AG08396 (cell line): ENCODE measurements at places on chromosomes 2 and 18.

- no peak for DNase-seq
These were observed 9.2 kb upstream of the TMEM247 start for GRCh38 chr2:46470114-46470628.

GRCh38 chr2:217978536-217979150 lies 24.2 kb downstream of the TNS1 start:
- no peak for DNase-seq

GRCh38 chr18:35920623-35921022 lies 51.9 kb upstream of the RMP24 start:
- no peak for DNase-seq

GRCh38 chr2:168708080-168708479 lies 94.4 kb upstream of the NOSTRIN start:
- no peak for DNase-seq

DNA sequence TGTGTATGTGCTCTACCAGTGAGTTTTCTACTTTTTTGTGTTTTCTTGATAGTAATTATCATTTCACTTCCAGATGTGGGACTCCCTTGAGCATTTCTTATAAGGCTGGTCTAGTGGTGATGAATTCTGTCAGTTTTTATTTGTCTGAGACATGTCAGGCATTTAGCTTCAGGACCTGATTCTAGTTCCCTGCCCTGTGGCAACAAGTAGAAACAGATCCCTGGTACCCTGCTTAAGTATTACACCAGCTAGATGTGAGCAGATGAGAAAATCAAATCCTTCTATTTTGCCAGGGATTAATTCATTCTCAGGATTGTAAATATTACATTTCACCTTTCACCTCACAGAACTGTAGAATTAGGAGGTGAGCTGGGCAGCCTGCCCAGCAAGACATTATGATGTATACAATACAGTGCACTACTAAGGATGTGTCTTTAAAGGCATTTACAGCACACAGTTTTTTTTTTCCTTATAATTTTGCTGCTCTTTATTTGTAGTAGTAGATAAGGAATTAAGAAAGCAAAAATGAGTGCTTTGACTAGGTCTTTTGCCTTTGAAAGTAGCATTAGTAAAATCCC lies 35.1 kb downstream of the GALM start:
- DNase-seq = no peak

DNA sequence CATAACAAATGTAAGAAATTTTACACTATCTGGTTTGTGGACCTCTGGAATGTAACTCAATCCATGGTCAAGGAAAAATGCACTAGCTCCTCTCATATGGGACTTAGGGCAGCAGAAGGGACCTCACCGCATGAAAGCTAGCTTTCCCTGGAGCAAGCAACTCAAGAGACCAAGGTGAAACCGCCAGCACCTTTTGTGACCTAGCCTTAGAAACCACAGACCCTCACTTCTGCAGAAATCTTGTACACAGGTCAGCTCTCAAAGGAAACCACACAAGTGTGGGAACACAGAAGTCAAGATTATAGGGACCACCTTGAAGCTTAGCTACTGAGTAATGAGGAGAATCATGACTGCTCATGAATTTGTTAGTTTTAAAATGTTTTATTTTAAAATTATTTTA lies 222.5 kb downstream of the DLGAP1 start:
- DNase-seq = no peak

DNA sequence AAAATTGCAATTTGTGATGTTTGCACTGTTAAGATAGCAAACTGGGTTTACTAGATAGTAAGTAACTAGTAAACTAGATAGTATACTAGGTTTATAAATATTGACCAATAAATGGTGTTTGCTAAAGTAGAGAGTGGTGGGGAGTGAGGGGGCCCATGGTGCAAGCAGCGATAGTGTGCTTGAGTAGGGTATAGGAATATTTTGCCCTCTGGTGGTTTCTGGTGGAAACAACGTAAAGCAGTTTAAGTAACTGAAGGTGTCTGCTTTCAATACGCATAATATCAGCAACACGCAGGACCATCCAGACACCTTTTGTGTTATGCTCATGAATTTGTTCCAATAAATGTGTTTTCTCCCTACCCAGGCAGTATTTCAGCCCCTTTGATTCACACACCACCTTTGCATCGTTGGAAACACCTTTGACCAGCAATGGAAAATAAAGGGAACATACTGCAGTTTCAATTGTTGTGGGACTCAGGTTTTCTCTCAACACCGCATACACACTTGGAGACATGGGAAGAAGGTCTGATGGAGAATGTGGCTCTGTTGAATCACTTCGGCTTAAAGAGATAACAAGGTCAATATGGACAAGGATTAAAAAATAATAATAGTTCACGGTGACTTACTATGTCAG lies 16.7 kb upstream of the STAT1 start:
- peak; percentile 34 for DNase-seq

GRCh38 chr2:70942396-70943204 lies 6.9 kb downstream of the ATP6V1B1 start:
- no peak for DNase-seq

DNA sequence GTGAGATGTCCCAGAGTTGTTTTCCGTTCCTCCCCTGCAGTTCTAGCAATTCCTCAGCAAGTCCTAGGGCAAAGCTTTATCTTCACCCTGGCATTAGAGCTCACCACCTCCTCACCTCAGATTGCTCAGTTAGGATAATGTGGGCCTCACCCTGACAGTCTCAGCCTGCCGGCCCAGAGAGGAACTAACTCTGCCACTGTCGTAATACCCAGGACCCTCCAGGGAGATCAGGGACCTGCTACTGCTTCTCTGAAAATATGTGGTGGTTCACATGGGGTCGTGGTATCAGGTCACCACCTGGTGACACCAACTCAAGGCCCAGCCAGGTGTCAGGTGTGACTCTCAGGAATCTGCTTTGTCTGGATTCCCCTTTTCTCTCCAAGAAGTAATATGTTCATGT lies 120.7 kb downstream of the FEZ2 start:
- DNase-seq = no peak

GRCh38 chr18:56086176-56086575 lies 498.2 kb upstream of the TCF4 start:
- DNase-seq = no peak

GRCh38 chr2:131154647-131155046 lies 49.5 kb downstream of the PLEKHB2 start:
- no peak for DNase-seq

- DNase-seq = peak; percentile 43
These were observed 73.3 kb downstream of the PIK3C3 start for GRCh38 chr18:42028247-42028832.

DNA sequence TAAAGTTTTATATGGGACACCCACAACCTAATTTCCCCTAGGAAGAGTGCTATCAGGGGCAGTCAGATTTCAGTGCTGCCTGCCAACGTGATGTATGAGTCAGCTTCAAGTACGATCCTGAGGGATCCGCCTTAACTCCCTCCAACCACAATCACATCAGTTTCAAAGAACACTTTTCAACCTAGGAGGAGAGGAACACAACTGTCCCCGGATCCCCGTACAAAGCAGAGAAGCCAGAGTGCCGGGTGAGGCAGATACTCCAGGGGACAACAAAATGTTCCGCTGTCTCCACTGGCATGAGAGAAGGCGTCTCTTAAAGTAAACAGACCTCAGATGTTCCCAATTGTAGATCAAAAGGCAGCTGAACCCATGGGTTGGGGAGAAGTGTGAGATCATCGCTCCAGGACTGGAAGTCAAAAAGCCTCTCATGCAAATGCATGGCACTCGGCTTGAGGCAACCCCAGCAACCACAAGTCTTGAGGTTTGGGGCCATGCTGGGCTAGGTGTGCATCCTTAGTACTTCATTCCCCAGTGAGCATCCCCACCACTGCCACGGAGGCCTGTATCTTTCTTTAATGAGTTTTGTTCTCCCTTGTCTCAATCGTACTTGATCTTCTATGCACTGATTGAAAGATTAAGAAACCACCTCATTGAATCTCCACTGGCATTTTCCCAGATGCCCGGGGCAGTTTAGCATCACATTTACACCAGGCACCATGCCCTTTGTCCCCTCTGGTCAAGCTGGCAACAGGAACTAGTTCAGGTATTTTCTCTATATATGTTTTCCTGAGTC lies 91.0 kb upstream of the CCBE1 start:
- DNase-seq = peak; percentile 80

- DNase-seq = no peak
These were observed 102.9 kb upstream of the RAB6C start for GRCh38 chr2:129876541-129876940.

GRCh38 chr2:19327496-19327895 lies 30.9 kb downstream of the OSR1 start:
- DNase-seq = no peak

DNA sequence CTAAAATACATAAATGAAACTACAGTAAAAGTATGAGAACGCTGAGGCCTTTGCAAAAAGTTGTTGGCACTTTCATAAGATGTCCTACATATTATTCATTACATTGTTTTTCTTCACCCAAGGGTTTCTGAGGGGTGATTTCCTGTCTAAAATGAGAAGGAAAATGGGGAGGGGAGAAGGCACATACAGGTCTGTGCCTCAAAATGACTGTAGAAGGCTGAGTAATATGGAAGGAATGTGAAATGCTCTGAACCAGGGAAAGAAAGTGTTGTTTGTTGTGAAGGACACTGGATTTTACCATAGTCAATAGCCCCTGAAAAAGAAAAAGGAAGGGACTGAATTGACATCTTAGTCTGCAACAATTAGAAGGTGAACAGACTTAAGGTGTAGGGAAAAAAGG lies 99.5 kb upstream of the RNF152 start:
- peak; percentile 50 for DNase-seq

DNA sequence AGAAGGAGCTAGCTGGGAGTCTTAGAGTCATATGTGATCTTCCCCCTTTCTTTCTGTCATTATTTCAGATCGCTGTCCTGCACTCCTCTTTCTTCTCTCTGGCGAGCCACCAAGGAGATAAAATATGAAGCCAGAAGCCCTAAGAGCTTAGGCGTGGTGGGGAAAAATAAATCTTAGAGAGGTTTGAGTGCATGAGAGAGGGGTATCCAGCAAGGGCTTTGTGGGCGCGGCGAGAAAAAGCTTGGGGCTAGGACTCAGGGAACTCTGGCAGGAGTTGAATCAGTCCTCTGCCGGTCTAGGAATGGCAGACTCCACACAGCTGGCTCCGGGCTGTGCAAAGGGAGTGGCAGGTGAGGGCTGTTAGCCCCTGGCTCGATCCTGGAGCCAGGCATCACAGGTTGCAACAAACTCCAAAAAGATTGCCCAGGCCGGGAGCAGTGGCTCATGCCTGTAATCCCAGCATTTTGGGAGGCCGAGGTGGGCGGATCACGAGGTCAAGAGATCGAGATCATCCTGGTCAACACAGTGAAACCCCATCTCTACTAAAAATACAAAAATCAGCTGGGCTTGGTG lies 20.1 kb upstream of the IGFBP5 start:
- no peak for DNase-seq

GRCh38 chr2:12504443-12504842 lies 212.3 kb upstream of the TRIB2 start:
- DNase-seq = peak; percentile 24

GRCh38 chr18:67600181-67601180 lies 84.0 kb upstream of the DSEL start:
- DNase-seq = peak; percentile 48

DNA sequence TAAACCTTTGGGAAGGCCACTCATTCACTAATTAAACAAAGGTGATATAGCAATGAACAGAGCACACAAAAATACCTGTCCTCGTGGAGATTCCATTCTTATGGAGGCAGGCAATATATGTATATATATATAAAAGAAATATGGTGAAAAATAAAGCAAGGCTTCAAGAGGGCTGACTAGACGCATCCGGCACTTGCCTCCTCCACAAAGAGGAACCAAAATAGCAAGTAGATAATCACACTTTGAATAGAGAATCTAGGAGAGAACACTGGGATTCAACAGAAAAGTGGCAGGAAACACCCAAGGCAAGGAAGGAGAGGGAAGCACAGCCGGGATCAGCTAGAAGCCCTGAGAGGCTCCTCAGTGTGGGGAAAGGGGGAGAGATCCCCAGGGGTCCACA lies 218.4 kb upstream of the FOSL2 start:
- no peak for DNase-seq

- no peak for DNase-seq
These were observed 88.0 kb downstream of the CDC42EP3 start for GRCh38 chr2:37583402-37583801.

GRCh38 chr18:34991561-34991960 lies 49.7 kb upstream of the MAPRE2 start:
- DNase-seq = no peak

- no peak for DNase-seq
These were observed 107.7 kb upstream of the PPP1CB start for GRCh38 chr2:28643911-28644334.

DNA sequence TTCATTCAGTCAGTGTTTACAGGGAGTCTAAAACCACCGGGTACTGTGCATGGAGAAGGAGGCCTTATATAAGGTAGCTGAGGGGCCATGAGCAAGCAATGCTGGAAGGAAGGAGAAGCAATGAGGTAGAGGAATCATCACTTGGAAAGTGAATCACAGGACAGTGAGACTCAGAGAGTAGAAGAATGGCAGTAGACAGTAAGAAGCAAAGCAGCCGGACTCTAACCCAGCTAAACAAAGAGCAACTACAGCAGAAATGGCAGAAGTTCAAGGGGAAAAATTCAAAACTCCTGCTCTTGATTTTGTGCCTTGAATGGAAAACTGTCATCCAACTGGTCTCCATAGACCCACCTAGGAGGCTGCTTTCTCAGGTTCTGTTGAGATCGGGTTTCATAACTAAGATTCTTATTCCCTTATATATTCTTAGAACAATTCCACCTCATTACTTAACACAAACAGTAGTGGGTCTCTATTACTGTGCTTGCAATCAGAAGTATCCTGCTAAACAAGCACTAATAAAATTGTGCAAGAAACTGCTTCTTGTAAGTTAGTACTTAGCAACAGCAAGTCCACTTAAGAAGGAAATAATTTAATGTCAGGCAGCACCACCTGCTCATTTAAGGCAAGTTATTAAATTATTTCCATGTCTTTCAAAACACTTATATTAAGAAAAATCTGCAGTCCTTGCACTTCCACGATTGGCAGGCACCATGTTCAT lies 68.0 kb downstream of the RBMS1 start:
- no peak for DNase-seq

DNA sequence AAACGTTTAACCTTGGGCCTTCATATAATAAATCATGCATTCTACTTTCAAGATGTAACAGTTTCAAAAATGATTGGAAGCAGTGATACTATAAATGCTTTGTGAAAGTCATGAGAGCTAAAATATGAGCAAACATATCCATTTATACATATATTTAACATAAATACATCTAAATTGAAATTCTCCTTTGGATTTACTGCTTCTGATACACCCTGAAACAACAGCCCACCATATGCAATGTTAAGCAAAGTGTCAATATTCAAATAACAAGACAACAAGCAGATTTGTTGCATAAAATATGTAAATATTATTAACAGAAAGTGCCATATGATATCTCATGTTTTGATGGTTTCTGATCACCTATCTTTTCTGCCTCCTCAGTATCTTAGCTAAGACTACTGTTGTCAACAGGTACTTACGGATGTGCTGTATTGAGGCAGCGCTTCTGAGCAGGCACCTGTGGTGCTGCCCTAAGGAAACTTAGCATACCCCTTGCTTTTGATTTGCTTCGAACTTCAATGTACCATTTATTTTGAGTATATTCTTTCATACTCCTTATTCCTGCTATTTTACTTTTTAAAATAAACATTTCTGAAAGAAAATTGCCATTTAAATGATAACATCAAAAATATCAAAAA lies 6.1 kb downstream of the FIGN start:
- no peak for DNase-seq
